ENCODE measurements at places on chromosomes 5 and 9.
A peak's percentile ranks its signal among the peaks of the same experiment; 100 is the strongest.

DNA sequence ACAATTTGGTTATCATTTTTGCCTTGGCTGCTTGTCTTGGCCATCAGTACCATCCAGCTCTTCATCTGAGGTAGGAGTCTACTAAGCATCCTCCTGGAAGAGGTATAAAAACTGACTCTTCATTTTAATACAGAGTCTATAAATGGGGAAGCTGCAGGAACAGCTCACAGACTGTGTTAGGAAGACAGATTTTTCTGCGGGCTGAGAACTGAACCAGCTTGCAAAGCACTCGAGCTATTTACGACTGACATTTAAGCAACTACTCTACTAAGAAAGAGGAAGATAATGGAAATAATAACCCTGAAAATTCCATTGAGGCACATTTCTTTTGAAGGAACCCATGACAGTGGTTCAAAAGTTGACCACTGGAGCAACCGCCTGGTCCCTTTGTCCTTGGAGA lies 314.5 kb upstream of the RFX3 start:
- no peak for DNase-seq

GRCh38 chr5:39423331-39423751 lies 1.4 kb downstream of the DAB2 start:
- no peak for DNase-seq

DNA sequence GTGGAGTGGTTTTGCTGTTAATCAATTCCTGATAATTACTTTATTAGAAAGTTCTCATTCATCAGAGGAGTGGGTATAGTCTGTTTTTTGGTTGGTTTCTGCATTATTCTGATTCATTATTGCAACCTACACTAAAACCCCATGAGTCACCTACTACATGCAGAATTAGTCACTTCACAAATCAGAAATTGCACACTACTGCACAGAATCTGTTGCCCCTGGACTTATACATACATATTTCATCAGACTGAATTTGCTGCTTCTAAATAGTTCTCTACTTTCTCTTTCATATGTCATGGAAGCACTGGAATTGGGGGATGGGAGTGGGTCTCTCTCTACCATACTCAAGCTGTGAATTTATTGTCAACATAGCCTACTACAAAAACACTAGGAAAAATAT lies 585.1 kb downstream of the DNAH5 start:
- DNase-seq, result peak; percentile 42

DNA sequence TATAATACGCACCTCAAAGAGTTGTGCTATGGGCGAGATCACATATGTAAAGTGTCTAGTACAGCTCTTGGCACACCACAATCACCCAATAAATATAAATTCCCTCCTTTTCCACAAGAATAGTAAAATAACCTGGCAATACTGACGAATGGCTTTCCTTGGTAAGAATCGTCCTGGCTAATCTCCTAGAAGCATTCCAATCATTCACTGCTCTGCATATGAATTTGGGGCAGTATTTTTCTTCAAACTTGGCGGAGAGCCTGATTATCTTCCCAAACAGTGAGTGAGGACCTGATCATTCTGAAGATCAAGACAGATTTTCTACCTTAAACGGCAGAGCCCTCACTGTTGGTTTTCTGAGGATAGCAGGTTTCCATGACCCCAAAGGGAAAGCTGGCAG lies 96.0 kb downstream of the TMEM215 start:
- DNase-seq, result no peak

- no peak for DNase-seq
Observed at GRCh38 chr9:122127396-122127798, 32.2 kb downstream of the NDUFA8 start.

GRCh38 chr9:136346157-136346481 lies 17.4 kb downstream of the DNLZ start:
- DNase-seq, result no peak

- DNase-seq, result no peak
Observed at GRCh38 chr9:2032234-2032633, 17.1 kb downstream of the SMARCA2 start.

DNA sequence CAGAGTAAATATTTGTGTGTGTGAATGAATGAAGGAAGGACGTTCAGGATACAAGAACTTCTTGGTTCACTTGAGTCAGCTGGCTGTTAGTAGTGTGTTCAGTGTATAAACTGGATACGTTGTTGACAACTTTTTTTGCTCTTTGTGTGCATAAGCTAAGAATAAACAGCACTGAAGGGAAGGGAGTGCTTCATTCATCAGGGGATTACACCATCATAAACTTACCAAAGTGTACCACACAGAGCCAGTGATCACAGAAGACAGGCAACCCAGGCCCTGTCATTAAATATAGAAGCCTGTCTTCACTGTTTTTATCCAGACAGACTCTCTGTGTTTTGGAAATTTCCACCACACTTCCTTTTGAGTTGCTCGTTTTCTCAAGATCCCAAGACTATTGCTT lies 55.5 kb upstream of the MEF2C start:
- DNase-seq, result no peak

DNA sequence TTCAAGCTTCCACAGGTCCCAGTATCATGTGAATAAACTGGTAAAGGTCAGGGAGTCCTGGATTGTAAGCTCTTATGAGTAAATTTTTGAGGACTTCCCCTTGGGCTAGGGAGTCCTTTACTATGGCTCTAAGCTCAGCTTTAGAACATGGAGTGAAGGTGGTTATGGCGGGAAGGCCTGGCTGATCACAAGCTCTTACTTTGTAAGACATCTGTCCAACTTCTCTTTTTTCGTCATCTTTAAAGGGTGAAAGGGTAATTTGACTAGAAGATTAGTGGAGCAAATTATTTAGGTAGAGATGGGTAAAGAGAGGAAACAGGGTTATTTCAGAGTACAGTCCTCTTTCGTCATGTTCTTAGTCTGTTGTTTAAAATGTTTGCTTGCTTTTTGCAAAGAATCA lies 155.4 kb downstream of the AOPEP start:
- no peak for DNase-seq

DNA sequence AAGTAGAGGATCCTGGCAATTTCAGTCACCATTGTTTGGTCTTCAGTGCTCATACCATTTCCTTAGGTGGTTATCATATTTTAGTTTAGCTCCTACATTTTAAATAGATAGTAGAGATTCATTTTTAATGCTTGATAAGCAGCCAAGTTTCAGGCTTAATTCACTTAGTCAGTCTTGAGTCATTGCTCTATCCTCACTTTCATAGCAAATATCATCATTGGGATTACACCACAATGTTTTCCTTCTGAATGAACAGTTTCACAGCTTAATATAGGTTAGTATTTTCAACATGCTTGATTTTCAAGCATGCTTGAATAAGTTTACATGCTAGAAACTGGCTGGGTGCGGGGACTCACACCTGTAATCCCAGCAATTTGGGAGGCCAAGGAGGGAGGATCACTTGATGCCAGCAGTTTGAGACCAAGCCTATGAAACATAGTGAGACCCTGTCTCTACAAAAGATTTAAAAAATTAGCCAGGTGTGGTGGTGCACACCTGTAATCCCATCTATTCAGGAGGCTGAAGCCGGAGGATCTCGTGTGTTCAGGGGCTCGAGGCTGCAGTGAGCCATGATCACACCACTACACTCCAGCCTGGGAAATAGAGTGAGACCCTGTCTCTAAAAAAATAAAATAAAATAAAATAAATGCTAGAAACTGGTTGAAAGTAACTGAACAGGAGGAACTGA lies 339.9 kb downstream of the ADGRV1 start:
- peak; percentile 18 for DNase-seq

DNA sequence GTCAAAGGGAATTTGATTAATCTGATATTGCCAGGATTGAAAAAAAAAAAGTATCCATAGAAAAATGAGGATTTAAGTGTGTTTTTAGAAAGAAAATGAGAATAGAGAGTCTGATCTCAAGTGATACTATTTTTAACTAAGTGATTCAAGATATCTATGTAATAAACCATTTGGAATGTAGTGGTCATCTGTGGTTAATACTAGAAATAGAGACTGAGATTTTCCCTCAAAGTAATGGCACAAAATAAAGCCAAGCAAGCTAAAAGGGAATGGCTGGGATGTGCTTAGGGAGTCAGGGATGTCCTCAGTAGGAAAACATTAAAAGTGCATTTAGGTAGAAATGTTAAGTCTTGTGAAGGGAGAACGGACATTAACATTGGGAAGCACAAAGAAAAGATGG lies 90.6 kb downstream of the FBXO4 start:
- DNase-seq, result no peak

DNA sequence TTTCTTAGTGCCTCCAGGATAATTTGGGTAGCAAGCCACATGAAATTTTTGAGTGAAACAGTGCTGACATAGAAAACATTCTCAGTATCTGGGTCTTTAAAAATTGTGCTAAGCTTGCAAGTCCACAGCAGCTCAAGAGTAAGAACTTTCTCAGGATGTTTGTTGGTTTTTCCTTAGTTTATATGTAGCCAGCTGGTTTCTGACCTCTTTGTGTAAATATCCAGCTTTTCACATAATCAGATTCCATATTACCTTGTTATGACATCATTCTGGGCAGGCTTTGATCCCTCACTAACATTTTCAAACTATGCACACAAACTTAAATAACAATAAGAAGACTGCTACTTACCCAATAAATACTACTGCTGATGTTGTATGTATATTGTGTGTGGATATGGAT lies 82.9 kb upstream of the VCAN start:
- no peak for DNase-seq

DNA sequence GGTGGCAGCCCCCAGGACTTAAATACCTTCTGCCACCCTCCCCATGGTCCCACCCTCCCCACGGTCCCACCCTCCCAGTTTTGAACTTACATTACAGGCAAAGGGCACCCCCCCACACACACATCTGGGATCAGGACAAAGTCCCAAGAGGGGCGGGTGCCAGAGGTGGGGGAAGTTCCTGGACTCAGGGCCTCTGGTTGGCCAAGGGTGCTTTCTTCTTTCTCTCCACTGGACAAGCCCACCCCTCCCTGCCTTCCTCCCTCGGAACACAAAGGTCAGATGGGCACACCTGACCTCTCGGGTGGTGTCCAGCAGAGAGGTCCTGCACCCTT lies 19.1 kb upstream of the RALGDS start:
- DNase-seq, result no peak

- no peak for DNase-seq
Observed at GRCh38 chr5:97071101-97071500, 71.3 kb downstream of the LIX1 start.

DNA sequence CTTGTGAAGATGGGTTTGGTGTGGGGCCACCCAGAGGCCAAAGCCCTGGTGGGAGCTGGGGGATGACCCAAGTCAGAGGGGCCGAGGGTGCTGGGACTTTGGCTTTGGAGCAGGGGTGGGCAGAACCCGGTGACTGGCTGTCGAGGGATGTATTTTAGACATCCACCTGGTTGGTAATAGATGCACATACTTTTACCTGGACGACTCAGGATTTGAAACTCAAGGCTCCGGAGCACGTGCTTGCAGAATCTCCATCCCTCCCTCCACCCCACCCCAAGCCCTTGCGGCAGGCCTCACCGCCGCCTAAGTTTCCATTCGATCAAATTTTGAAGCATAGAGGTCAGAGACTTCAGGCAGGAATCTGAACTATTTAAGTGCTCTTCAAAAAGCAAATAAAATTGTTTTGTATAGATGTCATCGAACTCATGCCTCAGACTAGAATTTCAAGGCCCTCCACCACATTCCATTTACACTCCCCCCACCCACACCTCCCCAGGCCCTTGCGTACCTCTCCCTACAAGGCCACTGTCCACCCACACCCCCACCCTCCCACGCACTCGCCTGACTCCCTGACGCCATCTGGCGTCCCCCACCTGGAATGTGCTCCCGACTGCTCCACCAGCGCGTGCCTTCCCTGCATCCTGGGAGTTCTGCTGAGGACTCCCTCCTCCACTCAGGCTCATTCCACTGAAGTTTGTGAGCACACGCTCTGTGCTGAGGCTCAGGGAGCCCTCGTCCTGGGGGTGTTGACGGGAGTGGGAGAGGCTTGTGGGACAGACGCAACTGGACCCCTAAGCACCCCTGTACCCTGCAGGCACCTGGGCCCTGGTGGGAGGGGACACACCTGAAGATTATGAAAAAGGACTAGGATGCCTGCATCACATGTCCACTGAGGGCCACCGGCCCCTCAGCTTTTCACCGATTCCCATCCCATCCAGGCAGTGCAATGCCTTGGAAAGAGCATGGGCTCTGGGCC lies 56.4 kb upstream of the RPL26L1 start:
- DNase-seq, result peak; percentile 94

DNA sequence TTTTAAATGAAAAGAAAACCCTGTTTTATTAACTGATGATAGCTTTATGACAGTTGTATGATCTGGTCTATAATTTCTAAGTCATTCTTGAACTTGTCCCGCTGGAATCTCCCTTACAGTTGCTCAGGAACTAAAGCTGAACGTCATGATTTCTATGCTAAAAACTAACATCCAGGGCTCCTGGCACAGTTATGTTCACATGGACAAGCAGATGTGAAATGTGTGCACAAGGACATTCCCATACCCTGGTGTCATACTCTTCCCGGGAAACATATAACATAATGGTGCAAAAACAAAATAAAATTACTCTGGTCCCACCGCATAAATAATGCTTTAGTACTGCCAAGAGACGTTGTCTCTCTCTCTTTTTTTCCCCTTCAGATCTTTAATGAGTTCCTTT lies 134.9 kb downstream of the PRDM6 start:
- no peak for DNase-seq

DNA sequence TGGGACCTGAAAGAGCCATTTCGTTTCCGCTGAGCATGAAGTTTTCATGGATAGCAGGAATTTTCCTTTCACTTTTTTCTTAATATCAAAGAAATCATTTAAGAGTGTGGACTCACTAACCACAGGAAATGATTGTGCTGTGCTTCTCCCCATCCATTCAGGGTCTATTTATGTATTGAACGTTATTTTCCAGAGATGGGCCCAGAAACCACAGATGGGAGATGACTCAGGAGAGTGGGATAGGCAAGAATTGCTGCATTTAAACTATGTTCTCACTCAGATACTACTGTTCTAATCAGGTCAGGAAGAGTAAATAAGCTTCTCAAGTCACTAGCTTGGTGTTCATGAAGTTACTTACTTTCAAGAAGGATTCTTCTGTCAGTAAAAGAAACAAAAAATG lies 763.8 kb downstream of the DTWD2 start:
- DNase-seq, result peak; percentile 73

DNA sequence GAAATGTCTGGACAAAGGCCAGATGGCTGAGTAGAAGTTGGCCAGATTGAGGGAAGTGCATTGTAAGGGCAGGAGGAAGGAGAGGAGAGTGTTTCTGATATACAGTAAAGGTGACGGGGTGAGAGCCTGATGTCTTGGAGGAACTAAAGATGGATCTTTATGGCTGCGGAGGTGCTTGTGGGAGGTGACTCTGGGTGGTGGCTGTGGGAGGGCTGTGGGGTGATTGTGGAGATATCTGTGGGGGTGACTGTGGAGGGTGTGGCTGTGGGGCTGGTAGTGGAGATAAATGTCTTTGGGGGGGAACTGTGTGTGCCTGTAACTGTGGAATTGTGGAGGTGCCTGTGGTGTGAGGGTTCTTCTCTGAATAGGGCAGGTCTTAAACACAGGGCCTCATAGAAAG lies 121.4 kb downstream of the CMYA5 start:
- DNase-seq, result no peak

DNA sequence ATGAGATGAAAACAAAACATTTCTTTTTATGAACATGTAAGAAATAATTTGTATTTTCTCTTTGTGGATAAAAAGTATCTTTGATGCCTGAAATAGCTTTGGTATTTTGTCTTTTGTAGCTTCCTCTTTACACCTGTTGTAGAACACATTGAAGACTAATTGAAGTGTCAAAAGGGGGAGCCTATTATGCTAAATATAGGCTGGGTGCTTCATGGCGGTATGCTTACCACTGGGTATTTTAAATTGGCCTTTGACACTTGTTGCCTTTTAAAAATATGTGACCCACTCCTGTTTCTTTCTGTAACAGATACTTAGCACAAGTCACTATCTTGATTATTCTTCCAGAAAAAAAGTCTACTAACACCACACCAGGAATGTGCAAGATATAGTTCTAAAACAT lies 226.4 kb downstream of the KIAA0825 start:
- no peak for DNase-seq

Data from non-pigmented ciliary epithelial cell (primary cell).